ENCODE measurements at places on chromosomes 1 and 21.

DNA sequence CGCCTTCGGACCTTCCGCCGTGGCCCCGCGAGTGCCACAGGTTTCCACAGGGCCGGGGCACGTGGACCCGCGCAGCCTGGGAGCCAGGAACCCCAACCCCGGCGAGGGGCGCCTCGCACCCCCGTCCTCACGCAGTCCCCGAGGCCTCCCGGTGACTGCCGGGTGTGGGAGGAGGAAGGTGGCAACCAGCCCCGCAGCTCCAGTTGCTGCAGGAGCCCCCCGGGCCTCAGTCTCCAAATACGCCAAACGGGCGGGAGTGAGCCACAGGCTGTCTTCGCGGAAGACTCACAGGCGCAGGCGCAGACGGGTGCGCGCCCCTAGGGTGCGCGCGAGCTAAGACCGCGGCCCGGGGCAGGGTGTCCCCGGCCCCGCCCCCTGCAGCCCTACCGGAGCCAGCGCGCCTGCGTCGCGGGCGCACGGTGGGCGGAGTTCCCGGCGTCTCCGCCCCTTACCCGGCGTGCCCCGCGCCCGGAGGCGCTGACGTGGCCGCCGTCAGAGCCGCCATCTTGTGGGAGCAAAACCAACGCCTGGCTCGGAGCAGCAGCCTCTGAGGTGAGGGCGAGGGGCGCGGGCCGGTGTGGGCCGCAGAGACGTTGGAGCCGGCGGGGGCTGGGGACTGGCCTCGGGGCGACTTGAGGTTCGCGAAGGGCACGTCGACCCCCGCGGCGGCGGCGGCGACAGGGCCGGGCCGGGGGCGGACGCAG is at the start of gene ARF1:
ARF1 (plus strand) TSS at position 495 of the 704 bp plus-strand sequence. CDS start 14,407 bp downstream, outside the sequence.
- DNase-seq: peak; percentile 67

- no peak for DNase-seq
Observed at GRCh38 chr1:179818743-179819173, 58.8 kb downstream of the TOR1AIP2 start.

- no peak for DNase-seq
Observed at GRCh38 chr1:12472156-12472797, 145.7 kb downstream of the DHRS3 start.

- DNase-seq: no peak
Observed at GRCh38 chr1:207910591-207911354, at the start of gene CD34. TSS of gene CD34 (minus strand) at chr1:207911125. CDS start at chr1:207911080, 45 bp downstream.

GRCh38 chr1:209095627-209096595 is 487.6 kb upstream of the CAMK1G start:
- no peak for DNase-seq

DNA sequence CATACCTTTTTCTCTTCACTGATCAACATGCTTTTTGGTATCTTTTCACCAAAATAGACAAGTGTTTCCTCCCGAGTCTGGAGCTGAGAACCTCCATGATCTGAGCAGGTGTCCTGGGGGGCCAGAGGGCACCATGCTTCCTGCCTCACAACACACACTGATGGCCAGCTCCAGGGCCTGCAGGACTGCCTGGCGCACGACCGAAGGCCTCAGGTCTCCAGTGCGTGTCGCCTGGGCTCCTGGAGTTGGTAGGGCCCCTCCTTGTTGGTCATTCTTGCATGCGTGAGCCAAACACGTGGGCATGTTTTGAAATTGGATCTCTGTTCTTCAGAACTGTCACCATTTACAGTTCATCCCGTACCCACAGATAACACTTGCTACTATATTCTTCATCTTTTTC is 64.4 kb downstream of the SLC37A1 start:
- DNase-seq: no peak

Measured in nucleus accumbens (tissue), 56 donors.